ENCODE measurements at places on chromosomes 7 and 10.

DNA sequence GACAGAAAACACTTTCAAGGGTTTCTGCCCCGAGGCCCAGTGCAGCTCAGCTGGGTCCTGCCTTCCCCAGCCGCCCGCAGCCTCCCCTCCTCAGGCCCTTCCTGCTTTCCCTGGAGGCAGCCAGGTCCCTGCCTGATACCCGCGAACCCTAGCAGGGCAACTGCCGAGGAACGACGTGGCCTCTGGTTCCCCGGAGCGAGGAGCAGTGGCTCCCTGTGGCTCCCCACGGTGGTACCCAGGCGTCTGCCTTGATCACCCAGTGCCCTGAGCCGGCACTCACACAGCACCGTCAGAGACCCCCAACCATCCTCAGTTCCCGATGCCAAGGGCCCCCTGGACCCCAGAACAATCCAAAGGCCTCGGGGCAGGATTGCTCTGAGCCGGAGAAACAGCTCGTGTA is 58.3 kb downstream of the CFAP46 start:
- no peak for DNase-seq

DNA sequence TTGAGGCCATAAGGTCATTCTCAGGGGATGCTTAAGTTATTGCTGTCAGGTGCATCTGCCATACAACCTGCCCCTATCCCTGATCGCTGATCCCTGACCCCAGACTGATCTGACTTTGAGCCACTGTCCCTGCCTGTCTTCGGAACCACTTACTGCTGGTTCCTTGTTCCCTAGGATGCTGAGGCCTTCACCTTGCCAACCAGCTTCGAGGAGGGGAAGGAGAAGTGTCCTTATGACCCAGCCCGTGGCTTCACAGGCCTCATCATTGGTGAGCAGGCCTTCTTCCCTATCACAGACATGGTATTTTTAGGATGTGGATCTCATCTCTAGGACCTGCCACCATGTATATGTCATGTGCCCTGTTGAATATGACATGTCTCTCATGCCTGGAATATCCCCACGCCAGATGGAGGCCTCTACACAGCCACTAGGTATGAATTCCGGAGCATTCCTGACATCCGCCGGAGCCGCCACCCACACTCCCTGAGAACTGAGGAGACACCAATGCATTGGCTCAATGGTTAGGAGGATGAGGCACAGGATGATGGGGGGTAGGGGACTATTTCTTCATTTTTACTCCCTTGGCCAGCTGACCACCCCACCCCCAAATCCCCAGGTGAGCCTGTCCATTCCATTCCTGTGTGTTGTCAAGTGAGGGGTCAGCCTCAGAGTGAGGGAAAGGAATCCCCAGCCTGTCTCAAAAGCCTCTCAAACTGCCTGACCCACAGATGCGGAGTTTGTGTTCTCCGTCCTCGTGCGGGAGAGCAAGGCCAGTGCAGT is 9.0 kb downstream of the MRPL43 start:
- no peak for DNase-seq

- no peak for DNase-seq
Measured at GRCh38 chr7:28872226-28872625, 85.9 kb downstream of the TRIL start.

GRCh38 chr7:106717955-106718871 is 57.3 kb upstream of the CCDC71L start:
- DNase-seq: peak; percentile 99

DNA sequence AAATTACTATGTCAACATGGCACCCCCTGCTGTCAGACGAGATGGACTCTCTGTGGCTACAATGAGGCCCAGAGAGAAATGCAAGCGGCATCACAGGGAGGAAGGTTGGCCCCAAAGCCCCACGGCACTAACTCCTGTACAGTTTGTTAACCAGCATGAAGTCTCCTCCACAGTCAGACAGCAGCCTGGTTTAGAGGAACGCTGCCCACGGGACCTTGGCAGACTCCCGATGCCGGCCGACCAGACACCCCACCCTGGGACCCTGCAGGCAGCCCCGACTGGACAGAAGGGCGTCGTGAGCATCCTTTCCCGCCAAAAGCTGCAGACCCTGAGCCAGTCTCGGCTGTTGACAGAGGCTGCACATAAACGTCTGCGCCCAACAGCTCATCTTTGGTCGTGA is 158.8 kb downstream of the DIP2C start:
- no peak for DNase-seq
